ENCODE measurements at places on chromosomes 5 and 9. TPM values are rescaled to one million over a fixed set of nuclear protein-coding genes. Genes with fewer than 3 reads are reported as not detected.

DNA sequence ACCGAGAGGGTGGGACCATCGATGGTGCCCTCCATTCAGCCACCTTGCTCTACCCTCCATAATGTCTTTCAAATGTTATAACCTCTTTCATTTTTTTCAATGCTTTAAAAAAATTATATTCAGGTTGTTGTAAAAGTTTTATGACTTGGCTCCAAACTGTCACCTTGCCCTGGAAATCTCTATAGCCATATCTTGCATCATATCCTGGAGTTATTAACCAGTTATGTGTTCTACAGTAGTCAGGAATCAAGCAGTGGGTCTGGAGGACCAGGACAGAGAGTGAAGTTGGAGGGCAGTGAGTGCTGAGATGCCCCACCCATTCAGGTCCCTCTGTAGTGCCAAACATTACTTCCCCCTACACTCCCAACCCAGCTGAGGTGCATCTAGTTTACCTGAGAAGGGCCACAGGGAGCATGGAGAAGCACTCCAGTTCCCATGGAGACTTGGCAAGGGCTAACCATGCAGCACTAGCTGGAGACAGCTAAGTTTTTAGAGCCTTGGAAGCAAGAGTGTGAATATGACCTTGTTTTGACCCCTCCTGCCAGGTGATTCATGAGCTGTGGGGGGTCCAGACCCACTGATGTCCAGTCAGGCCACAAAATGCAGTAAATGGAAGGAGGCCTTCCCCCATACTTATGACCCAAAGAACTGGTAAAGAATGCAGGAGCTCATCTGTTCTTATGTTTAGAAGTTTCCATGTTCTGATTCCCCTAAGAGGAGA lies 5.5 kb downstream of the IFNA8 start:
- H3K4me1 ChIP-seq = no peaks in the 10 kb centered on the region
- no peaks in the 10 kb centered on the region for H3K36me3 ChIP-seq
- no peak overlapping the region for H3K27ac ChIP-seq
- no peak for DNase-seq
- no peak overlapping the region for H3K4me3 ChIP-seq
- H3K27me3 ChIP-seq = no peaks in the 10 kb centered on the region

- DNase-seq = peak; percentile 38
- H3K4me3 ChIP-seq = no peak overlapping the region
- peaks cover 4% of the 10 kb centered on the region for H3K27me3 ChIP-seq
- H3K4me1 ChIP-seq = no peaks in the 10 kb centered on the region
- H3K27ac ChIP-seq = no peak overlapping the region
These were observed 238.1 kb downstream of the ROR2 start for GRCh38 chr9:91711755-91712601.

CTSV gene
- 0.28 TPM for total RNA-seq

- H3K36me3 ChIP-seq = no peaks in the 10 kb centered on the region
- H3K4me3 ChIP-seq = no peak overlapping the region
- no peaks in the 10 kb centered on the region for H3K27me3 ChIP-seq
- no peaks in the 10 kb centered on the region for H3K4me1 ChIP-seq
These were observed 22.4 kb upstream of the DIRAS2 start for GRCh38 chr9:90665072-90665471.

- no peak overlapping the region for H3K27ac ChIP-seq
- no peaks in the 10 kb centered on the region for H3K4me1 ChIP-seq
These were observed 163.2 kb downstream of the SH3GL2 start for GRCh38 chr9:17742067-17742466.

LECT2 gene
- not detected for total RNA-seq

GFI1B gene
- not detected for total RNA-seq

PIP5K1B gene
- total RNA-seq = 3.1 TPM

TUBB4B gene
- total RNA-seq = 322 TPM

DNA sequence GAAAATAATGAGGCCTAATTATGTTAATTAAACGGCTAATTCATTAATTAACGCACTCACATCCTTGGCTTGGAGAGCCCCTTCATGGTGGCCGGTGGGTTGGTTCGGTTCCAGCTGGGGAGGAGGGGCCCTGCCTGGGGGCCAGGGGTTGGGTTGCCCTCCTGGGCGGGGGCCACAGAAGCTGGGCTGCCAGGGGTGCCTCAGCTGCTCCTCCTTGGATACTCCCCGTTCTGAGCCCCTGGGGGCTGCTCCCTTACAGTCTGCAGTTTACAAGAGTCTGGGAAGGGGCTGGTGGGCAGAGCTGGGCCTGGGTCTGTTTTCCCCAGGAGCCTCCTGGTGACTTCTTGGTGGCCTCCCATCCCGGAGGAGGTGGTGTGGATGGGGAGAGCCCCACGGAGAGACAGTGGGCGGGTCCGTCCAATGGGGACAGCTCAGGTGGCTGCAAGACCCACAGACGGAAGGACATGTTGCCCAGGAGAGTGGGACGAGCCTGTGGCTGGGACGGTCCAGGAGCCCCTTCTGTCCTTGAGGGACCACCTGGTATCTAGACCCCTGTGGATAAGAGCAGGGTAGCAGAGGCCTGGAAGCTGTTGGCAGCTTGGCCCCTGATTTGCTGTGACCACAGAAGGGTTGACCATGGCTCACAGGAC lies 277.5 kb downstream of the PBX3 start:
- no peak overlapping the region for H3K27ac ChIP-seq
- H3K4me1 ChIP-seq = no peaks in the 10 kb centered on the region
- H3K27me3 ChIP-seq = no peaks in the 10 kb centered on the region
- H3K4me3 ChIP-seq = no peak overlapping the region

- H3K27ac ChIP-seq = no peak overlapping the region
- DNase-seq = no peak
- H3K36me3 ChIP-seq = no peaks in the 10 kb centered on the region
These were observed 104.0 kb downstream of the RGS3 start for GRCh38 chr9:113567361-113568080.

CNTFR gene
- not detected for total RNA-seq

DNA sequence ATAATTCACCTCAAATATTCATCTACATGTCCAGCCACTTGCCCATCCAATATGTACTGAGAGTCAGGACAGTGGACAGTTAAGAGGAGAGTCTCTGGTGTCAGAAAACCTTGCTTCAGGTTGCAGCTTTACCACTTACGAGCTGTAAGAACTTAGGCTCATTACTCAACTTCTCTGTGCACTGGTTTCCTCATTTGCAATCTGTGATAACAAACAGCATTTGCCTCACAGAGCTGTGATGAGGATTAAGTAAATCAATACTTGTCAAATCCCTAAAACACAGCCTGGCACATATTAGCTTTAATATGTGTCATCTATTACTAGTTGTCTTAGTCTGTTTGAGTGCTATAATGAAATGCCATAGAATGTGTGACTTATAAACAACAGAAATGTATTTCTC lies 8.6 kb downstream of the GOLGA1 start:
- H3K36me3 ChIP-seq = peaks cover 53% of the 10 kb centered on the region
- no peaks in the 10 kb centered on the region for H3K27me3 ChIP-seq
- no peaks in the 10 kb centered on the region for H3K4me1 ChIP-seq
- no peak overlapping the region for H3K4me3 ChIP-seq

ITGA2 gene
- total RNA-seq = 2.7 TPM

DEPDC1B gene
- 14.7 TPM for total RNA-seq

DNM1 gene
- total RNA-seq = 0.66 TPM

DNA sequence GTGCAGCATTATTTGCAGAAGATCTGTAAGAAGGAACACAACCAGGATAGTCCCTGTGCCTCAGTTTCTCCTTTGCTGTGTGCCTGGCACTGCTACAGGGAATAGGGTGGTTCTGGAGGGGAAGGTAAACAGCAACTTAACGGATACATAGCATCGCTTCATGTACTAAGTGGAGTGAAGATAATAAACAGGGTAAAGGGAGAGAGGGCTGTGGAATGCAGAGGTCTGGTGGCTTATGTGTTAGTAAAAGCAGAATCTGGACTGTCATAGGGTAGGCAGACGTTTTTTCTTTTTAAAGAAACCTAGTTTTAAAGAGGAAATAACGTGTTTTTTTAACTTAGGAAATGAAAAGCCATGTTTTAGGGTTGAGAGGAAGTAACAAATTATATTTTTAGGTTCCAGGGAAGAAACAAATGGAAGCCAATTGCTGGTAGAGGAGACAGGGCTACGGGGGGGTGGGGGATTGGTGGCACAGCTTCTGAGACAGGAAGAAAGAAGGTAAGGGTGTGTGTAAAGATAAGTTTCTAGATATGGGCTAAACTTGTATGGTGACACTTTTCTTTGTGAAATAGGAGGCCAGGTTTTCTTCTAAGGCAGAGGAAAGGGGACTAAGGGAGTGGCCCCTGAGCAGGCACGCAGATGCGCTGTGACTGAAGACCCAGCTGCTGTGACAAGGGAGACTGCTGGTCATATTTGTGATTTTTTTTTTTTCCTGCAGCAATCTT lies 1.3 kb downstream of the GNG10 start:
- no peaks in the 10 kb centered on the region for H3K36me3 ChIP-seq
- DNase-seq = no peak
- peak overlapping the region; percentile 62 for H3K27ac ChIP-seq
- H3K4me3 ChIP-seq = peak overlapping the region; percentile 82
- no peaks in the 10 kb centered on the region for H3K27me3 ChIP-seq

GRCh38 chr5:105230516-105231157 lies 1668.0 kb upstream of the NUDT12 start:
- no peak overlapping the region for H3K4me3 ChIP-seq
- no peak for DNase-seq
- no peaks in the 10 kb centered on the region for H3K4me1 ChIP-seq
- H3K36me3 ChIP-seq = no peaks in the 10 kb centered on the region

DNA sequence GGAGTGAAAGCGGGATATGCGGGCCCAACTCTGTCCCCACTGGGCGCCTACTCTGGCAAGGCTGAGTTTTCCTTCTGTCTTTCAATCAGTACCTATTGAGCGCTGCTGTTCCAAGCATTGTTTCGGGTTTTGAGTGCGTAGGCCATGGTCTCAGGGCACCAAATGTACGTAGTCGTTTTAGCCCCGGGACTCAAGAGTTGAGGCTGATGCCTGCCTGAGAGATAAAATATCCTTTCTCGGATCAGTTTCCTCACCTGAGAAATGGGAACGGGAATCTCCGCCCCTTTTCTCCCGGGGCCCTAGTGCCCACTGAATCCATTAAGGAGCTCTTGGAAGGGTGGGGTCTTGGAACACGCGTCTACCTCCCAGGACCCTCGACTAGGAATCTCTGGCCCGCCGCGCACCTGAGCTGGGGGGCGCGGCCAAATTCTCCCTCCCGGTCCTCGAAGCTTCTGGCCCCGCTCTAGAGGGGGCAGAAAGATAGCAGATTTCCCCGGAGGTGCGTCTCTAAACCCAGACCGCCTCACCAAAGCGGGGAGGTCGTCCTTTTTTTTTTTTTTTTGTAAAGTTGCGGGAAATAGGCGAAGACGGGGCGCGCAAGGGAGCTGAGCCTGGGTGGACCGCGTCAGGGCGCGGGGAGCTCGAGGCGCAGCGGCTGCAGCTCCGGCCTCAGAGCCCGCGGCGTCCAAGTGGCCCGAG lies 494 bp upstream of the CXXC5 start:
- H3K36me3 ChIP-seq = no peaks in the 10 kb centered on the region
- peaks cover 47% of the 10 kb centered on the region for H3K4me1 ChIP-seq
- peak overlapping the region; percentile 38 for H3K27ac ChIP-seq
- no peak overlapping the region for H3K4me3 ChIP-seq

DNA sequence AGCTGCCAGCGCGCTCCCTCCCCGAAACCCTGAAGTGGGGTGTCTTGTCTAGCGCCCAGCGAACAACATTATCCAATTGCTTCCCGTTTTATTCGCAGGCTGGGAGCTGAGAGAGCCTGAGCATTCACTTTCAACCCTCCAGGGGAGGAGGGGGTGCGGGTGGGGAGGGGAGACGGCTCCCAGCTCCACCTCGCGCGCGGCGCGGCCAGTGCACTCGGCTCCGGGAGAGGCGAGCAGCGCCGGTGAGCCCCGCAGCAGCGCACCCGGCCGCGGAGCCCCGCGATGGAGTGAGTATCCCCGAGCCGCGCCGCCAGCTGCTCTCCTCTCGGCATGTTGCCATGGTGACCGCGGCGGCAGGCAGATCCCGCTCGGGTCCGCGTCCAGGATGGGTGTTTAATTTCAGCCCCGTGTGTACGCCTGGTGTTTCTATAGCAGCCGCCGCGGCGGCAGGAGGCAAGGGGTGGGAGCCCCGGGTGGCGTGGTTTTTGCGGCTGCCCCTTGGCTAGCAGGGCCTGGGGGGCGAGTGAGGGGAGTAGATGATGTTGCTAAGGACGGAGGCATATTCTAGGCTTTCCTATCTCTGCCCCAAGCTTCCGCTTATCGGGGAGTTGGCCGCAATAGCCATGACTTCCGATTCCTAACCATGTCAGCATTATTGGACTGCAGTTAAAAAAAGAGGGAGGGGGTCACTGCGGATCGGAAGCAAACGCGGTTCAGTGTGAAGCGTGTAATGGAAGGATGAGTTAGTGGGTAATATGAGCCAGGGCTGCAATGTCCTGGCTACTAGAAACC lies 139.2 kb upstream of the PALM2AKAP2 start:
- no peak for DNase-seq
- no peaks in the 10 kb centered on the region for H3K36me3 ChIP-seq
- H3K27me3 ChIP-seq = no peaks in the 10 kb centered on the region
- H3K4me1 ChIP-seq = no peaks in the 10 kb centered on the region
- no peak overlapping the region for H3K27ac ChIP-seq

DNA sequence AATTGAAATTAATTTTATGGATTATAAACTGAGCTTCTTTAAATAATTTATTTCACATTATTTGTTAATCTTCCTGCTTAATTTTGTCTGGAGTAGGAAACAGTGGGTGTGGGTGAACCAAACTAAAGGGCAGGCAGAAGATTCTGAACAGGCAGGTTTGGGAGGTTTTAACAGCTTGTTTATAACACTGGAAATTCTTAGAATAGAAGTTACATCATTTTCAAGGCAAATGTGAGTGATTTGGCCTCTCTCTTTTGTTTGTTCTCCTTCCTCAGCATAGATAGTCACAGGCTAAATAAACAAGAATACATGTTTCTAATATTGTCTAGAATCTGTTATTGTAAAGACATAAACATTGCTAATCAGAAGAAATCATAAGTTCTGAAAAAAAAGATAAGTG lies 970.9 kb upstream of the NUDT12 start:
- no peak overlapping the region for H3K27ac ChIP-seq
- DNase-seq = no peak
- H3K4me3 ChIP-seq = no peak overlapping the region
- no peaks in the 10 kb centered on the region for H3K27me3 ChIP-seq
- no peaks in the 10 kb centered on the region for H3K36me3 ChIP-seq

SELENOP gene
- 1.2 TPM for total RNA-seq

GLT6D1 gene
- not detected for total RNA-seq

DNA sequence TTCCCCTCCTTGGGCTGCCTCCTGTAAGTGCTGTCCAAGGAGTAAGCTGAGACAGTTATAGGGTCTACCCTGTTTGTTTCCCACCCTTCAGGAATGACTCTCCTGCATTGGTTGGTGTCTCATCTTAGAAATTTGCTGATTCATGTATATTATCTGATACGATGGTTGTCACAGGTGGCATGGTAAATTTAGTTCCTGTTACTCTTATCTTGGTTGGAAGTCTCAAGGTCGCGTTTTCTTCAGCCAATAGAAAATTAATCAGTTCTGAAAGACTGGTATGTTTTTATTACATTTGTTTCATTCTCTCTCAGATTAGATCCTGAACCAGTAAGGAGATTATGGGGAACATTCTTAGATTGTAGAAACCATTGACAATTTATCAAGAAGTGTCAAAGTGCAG lies 42.7 kb downstream of the SCGB3A1 start:
- no peak overlapping the region for H3K27ac ChIP-seq
- no peaks in the 10 kb centered on the region for H3K36me3 ChIP-seq
- H3K27me3 ChIP-seq = no peaks in the 10 kb centered on the region
- no peak for DNase-seq

INSL4 gene
- total RNA-seq = not detected

GRCh38 chr5:122915717-122916461 lies 70.5 kb downstream of the SNX24 start:
- no peaks in the 10 kb centered on the region for H3K36me3 ChIP-seq
- no peak for DNase-seq
- no peaks in the 10 kb centered on the region for H3K27me3 ChIP-seq
- no peaks in the 10 kb centered on the region for H3K4me1 ChIP-seq
- H3K4me3 ChIP-seq = no peak overlapping the region

All from CD8-positive, alpha-beta memory T cell (primary cell).